Heart right ventricle (tissue), 16 donors: ENCODE measurements at places on chromosomes 16 and 17. TPM values are rescaled to one million over a fixed set of nuclear protein-coding genes. Genes with fewer than 3 reads are reported as not detected.

Gene PPM1E
- polyA plus RNA-seq, result 0.20 TPM

Gene CCDC78
- polyA plus RNA-seq, result 0.77 TPM

Gene C1QTNF1
- 108 TPM for polyA plus RNA-seq

Gene MYOCD
- polyA plus RNA-seq, result 13.9 TPM

Gene CHST4
- not detected for polyA plus RNA-seq

Gene PLXDC1
- polyA plus RNA-seq, result 20.0 TPM
